Kidney (tissue), 22 donors: ENCODE measurements at places on chromosomes 12 and 14. TPM values are rescaled to one million over a fixed set of nuclear protein-coding genes. Genes with fewer than 3 reads are reported as not detected.
A peak's percentile ranks its signal among the peaks of the same experiment; 100 is the strongest.

- no peak for DNase-seq
- no peaks in the 10 kb centered on the region for H3K27me3 ChIP-seq
- no peak overlapping the region for H3K27ac ChIP-seq
- no peaks in the 10 kb centered on the region for H3K36me3 ChIP-seq
Observed at GRCh38 chr12:48750215-48750614, 33.7 kb upstream of the CCNT1 start.

DNA sequence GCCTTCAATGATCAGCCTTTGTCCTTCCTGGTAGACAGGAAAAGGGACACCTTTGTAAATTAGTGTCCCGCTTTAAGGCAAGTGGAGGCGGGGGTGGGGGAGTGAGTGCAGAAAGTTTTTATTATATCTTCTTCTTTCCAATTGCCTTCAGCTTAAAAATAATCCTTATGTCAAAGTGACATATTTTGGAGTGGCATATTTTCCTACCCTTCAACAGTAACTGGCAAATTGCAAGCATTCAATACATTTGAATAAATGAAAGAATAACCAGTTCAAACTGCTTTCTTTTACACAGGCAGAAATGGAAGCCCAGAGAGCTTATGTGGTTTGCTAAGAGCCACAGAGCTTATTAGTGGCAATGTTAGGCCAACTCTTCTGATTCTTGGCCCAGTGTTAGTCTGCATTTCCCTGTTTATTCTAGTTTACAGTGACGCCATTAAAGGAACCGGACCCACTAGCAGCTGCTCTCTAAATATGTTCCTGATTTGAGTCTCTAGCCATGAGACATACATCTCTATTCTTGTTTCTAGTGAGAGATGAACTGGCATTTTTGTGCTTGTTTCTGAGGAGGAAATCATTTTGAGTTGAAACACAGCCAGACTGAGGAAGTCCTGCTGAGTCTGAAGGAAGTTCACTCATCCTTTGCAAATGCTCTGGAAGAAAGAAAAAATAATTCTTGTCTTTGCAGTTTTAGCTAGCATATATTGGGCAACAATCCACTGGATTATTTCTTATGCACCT is 468.7 kb downstream of the NOVA1 start:
- no peaks in the 10 kb centered on the region for H3K36me3 ChIP-seq
- H3K27ac ChIP-seq: no peak overlapping the region
- H3K4me3 ChIP-seq: no peak overlapping the region
- no peaks in the 10 kb centered on the region for H3K27me3 ChIP-seq
- no peak for DNase-seq
- no peaks in the 10 kb centered on the region for H3K4me1 ChIP-seq

The KCNJ8 gene
- 13.1 TPM for total RNA-seq

The TBX3 gene
- 18.0 TPM for total RNA-seq

- no peaks in the 10 kb centered on the region for H3K36me3 ChIP-seq
- H3K27ac ChIP-seq: peak overlapping the region; percentile 100
- H3K27me3 ChIP-seq: no peaks in the 10 kb centered on the region
- H3K4me1 ChIP-seq: peaks cover 9% of the 10 kb centered on the region
Observed at GRCh38 chr14:68796418-68797101, 3.7 kb upstream of the ZFP36L1 start.

DNA sequence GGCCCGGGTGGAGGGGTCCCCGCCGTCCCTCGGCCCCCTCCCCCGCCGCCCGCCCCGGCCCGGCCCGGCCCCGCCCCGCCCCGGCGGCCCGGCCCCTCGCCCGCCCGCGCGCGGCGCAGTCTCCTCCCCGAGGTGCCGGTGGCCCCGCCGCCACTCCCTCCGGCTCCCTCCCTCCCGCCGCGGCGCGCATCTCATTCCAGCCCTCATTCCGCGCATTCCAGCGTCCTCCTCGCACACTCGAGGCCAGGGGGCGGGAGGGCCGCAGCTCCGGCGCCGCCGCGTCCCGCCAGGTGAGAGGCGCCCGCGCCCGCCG is at the start of gene TEAD4:
Gene TEAD4 (plus strand): TSS at position 206 of the 313 bp plus-strand sequence.
- peak; percentile 89 for DNase-seq
- H3K36me3 ChIP-seq: no peaks in the 10 kb centered on the region
- H3K4me1 ChIP-seq: peaks cover 18% of the 10 kb centered on the region
- H3K27ac ChIP-seq: peak within 1 kb of the TSS; percentile 88

The SMIM41 gene
- 0.31 TPM for total RNA-seq

- H3K4me3 ChIP-seq: peak overlapping the region; percentile 65
- H3K36me3 ChIP-seq: no peaks in the 10 kb centered on the region
- peak overlapping the region; percentile 5 for H3K27ac ChIP-seq
- peaks cover 6% of the 10 kb centered on the region for H3K27me3 ChIP-seq
- peaks cover 12% of the 10 kb centered on the region for H3K4me1 ChIP-seq
- DNase-seq: no peak
Observed at GRCh38 chr14:33949411-33949893, 1.4 kb downstream of the EGLN3 start.

The HPD gene
- total RNA-seq: 4.6 TPM

GRCh38 chr12:32448586-32448985 is 49.2 kb downstream of the FGD4 start:
- H3K4me1 ChIP-seq: peaks cover 17% of the 10 kb centered on the region
- H3K27me3 ChIP-seq: no peaks in the 10 kb centered on the region
- no peak overlapping the region for H3K27ac ChIP-seq
- H3K36me3 ChIP-seq: no peaks in the 10 kb centered on the region

The TMEM121 gene
- total RNA-seq: 3.1 TPM

GRCh38 chr12:62673028-62673815 is 206.6 kb downstream of the MON2 start:
- H3K4me1 ChIP-seq: no peaks in the 10 kb centered on the region
- H3K36me3 ChIP-seq: no peaks in the 10 kb centered on the region
- no peaks in the 10 kb centered on the region for H3K27me3 ChIP-seq
- DNase-seq: no peak
- H3K4me3 ChIP-seq: no peak overlapping the region

GRCh38 chr12:2177751-2178150 is 125.0 kb downstream of the CACNA1C start:
- H3K36me3 ChIP-seq: no peaks in the 10 kb centered on the region
- no peak overlapping the region for H3K4me3 ChIP-seq
- DNase-seq: no peak
- H3K4me1 ChIP-seq: no peaks in the 10 kb centered on the region
- H3K27me3 ChIP-seq: no peaks in the 10 kb centered on the region
- no peak overlapping the region for H3K27ac ChIP-seq

The ATP6V1D gene
- 91.5 TPM for total RNA-seq

DNA sequence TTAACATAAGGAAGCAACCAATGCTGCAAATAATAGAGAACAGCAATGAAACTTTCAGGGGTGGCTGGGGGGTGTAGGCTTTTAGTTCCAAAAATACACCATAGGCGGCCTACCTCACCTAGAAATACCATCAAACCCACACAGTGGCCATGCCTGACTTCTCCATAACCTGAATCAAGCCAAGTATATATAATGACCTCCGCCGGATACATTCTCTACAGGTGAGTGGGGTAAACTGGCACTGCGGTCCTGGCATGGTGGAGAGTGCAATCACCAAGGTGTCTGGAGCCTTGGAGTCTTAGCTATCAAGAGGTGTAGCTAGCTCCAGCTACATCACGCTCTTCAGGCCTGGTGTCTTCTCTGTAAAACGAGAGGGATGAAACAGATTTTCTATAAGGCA is 1.2 kb downstream of the ZBTB25 start:
- H3K27me3 ChIP-seq: no peaks in the 10 kb centered on the region
- no peaks in the 10 kb centered on the region for H3K36me3 ChIP-seq
- H3K27ac ChIP-seq: peak overlapping the region; percentile 100
- peak overlapping the region; percentile 80 for H3K4me3 ChIP-seq
- no peak for DNase-seq
- peaks cover 21% of the 10 kb centered on the region for H3K4me1 ChIP-seq

GRCh38 chr12:70590549-70591226 is 46.5 kb downstream of the PTPRB start:
- H3K4me3 ChIP-seq: no peak overlapping the region
- H3K27me3 ChIP-seq: no peaks in the 10 kb centered on the region
- H3K4me1 ChIP-seq: no peaks in the 10 kb centered on the region
- H3K27ac ChIP-seq: peak overlapping the region; percentile 1
- DNase-seq: no peak

The NXPH4 gene
- 0.16 TPM for total RNA-seq

- DNase-seq: no peak
- H3K27me3 ChIP-seq: no peaks in the 10 kb centered on the region
- H3K4me3 ChIP-seq: no peak overlapping the region
- H3K36me3 ChIP-seq: no peaks in the 10 kb centered on the region
- H3K4me1 ChIP-seq: no peaks in the 10 kb centered on the region
Observed at GRCh38 chr14:29925101-29925722, 2.4 kb downstream of the PRKD1 start.

DNA sequence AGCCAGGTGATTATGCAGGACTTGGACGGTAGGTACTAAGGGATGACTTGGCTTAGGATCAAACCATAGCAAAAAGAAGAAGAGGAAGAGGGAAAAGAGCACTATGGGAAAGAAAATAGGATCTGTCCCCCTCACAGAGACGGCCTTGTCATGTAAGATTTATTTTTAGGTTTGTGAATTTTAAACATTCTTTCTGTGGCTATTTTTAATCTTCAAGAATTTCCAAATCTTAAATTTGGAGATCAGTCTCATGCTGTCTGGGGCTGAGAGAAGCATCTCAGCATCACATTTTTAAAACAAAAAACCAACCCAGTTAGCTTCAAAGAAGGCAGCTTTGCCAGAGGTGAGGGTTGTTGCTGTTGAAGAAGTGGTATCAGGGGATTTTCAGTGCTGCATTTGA is 52.6 kb upstream of the STRN3 start:
- DNase-seq: no peak
- no peaks in the 10 kb centered on the region for H3K36me3 ChIP-seq
- no peaks in the 10 kb centered on the region for H3K27me3 ChIP-seq
- H3K4me1 ChIP-seq: no peaks in the 10 kb centered on the region

- no peak for DNase-seq
- H3K36me3 ChIP-seq: peaks cover 1% of the 10 kb centered on the region
- H3K27me3 ChIP-seq: no peaks in the 10 kb centered on the region
Observed at GRCh38 chr14:52012635-52013034, 23.3 kb downstream of the RTRAF start.

- no peaks in the 10 kb centered on the region for H3K36me3 ChIP-seq
- no peak overlapping the region for H3K27ac ChIP-seq
- H3K27me3 ChIP-seq: no peaks in the 10 kb centered on the region
- no peaks in the 10 kb centered on the region for H3K4me1 ChIP-seq
Observed at GRCh38 chr12:25796523-25797000, 161.9 kb upstream of the RASSF8 start.

- no peaks in the 10 kb centered on the region for H3K4me1 ChIP-seq
- no peak overlapping the region for H3K27ac ChIP-seq
- no peaks in the 10 kb centered on the region for H3K27me3 ChIP-seq
- no peak for DNase-seq
Observed at GRCh38 chr12:106425061-106425702, 67.6 kb downstream of the POLR3B start.

The TRHDE gene
- 18.6 TPM for total RNA-seq

GRCh38 chr12:118649765-118650585 is 273.6 kb downstream of the SUDS3 start:
- no peak overlapping the region for H3K27ac ChIP-seq
- no peak for DNase-seq
- H3K36me3 ChIP-seq: no peaks in the 10 kb centered on the region
- no peaks in the 10 kb centered on the region for H3K4me1 ChIP-seq
- no peaks in the 10 kb centered on the region for H3K27me3 ChIP-seq
- H3K4me3 ChIP-seq: no peak overlapping the region

- H3K36me3 ChIP-seq: peaks cover 37% of the 10 kb centered on the region
- no peak overlapping the region for H3K4me3 ChIP-seq
- no peaks in the 10 kb centered on the region for H3K27me3 ChIP-seq
- no peak for DNase-seq
- no peak overlapping the region for H3K27ac ChIP-seq
Observed at GRCh38 chr12:56271031-56271430, 4.3 kb downstream of the COQ10A start.

The PIANP gene
- 0.63 TPM for total RNA-seq

The GALNT4 gene
- total RNA-seq: 14.4 TPM

The KIF26A gene
- 12.3 TPM for total RNA-seq

GRCh38 chr12:79508622-79509021 is 182.1 kb downstream of the PAWR start:
- H3K27me3 ChIP-seq: no peaks in the 10 kb centered on the region
- H3K4me3 ChIP-seq: no peak overlapping the region
- DNase-seq: no peak
- no peaks in the 10 kb centered on the region for H3K36me3 ChIP-seq
- no peak overlapping the region for H3K27ac ChIP-seq

The MYBPC1 gene
- not detected for total RNA-seq

DNA sequence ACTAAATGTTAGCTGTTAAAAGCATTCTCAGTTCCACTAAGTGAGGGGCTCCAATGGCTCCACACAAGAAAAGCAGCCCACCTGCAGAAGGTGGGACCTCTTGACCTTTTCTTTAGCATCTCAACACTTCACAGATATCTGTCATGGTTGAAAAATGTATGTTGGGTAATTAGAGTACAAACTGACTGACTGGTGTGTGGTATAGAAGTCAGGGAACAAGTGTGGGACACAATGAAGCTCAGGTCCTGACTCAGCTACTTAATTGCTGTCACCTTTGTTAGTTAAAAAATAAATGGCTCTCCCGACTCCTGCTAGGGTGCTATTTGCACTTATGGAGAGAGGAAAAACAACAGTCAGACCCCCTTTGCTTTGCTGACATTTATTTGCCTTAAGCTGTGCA is 299.0 kb downstream of the TTC6 start:
- DNase-seq: no peak
- no peak overlapping the region for H3K27ac ChIP-seq
- no peaks in the 10 kb centered on the region for H3K27me3 ChIP-seq
- H3K4me1 ChIP-seq: no peaks in the 10 kb centered on the region
- no peaks in the 10 kb centered on the region for H3K36me3 ChIP-seq

DNA sequence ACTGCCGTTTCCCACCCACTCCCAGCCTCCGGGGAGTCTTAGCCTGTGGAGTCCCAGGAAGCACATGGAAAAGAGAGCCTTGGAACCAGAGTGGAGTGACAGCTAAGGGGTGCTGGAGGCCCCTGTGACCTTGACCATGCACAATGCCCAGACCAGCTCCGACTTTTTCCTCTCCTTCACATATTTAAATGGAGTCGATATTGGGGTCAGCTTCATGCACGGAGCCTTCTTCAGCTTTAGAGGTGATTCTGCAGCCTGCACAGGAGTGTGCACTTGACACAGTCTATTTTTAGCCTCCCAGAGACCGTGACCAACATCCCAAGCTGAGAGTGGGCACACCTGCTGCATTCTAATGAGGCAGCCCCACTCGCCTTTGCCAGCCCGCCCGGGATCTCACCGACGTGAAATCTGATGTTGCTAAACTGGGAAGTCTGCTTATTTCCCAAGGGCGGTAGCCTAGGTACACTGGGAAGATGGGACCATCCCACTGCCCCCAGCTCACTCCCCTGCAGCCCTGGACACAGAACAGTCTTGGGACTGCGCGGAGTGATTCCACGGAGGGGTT is 47.5 kb downstream of the PRMT8 start:
- H3K4me1 ChIP-seq: no peaks in the 10 kb centered on the region
- H3K4me3 ChIP-seq: no peak overlapping the region
- H3K27me3 ChIP-seq: no peaks in the 10 kb centered on the region
- H3K36me3 ChIP-seq: no peaks in the 10 kb centered on the region

GRCh38 chr12:117502633-117503032 is 141.2 kb upstream of the NOS1 start:
- H3K4me3 ChIP-seq: no peak overlapping the region
- no peak overlapping the region for H3K27ac ChIP-seq
- DNase-seq: no peak
- H3K4me1 ChIP-seq: no peaks in the 10 kb centered on the region

The P2RX2 gene
- 0.19 TPM for total RNA-seq

The TPPP2 gene
- total RNA-seq: not detected

- H3K36me3 ChIP-seq: peaks cover 55% of the 10 kb centered on the region
- H3K27ac ChIP-seq: peak overlapping the region; percentile 72
- peaks cover 21% of the 10 kb centered on the region for H3K4me1 ChIP-seq
- peak overlapping the region; percentile 77 for H3K4me3 ChIP-seq
- DNase-seq: peak; percentile 93
Observed at GRCh38 chr14:23071244-23071920, 14.1 kb upstream of the CDH24 start.
